ENCODE measurements at places on chromosomes 11 and 22.

GRCh38 chr11:85114786-85115185 is 512.4 kb downstream of the DLG2 start:
- no peak for DNase-seq

DNA sequence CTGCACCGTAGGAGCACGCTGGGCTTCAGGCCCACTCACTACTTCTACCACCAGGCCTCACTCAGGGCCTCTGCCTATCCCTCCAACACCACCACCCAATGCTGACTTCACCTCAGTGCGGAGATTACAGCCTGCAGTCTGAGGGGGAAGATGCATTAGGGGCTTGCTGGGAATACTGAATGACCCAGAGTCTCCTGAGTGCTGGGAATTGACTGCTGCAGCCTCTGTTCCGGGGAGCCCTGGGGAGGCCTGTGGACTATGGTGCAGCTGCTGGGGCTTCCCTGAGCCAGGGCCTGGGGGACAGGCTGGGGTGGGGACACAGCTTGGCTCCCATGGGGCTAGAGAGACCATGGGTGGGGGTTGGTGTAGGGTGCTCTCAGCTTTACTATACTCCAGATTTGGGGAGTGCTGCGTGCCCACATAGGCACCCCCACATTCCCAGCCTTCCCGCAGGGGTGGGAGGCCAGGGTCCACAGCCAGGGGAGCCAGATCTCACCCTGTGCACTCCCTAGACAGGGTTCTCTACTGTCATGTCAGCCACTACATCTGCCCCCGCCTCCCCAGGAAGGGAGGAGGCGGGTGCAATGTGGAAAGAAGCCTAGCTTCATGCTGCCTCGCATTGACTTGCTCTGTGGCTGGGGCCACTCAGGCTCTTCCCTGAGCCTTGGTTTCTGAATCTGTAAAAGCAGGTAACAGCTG is 44.4 kb downstream of the GDPD5 start:
- no peak for DNase-seq

- DNase-seq, result peak; percentile 96
Observed at GRCh38 chr11:87597725-87598124, 560.0 kb downstream of the TMEM135 start.

DNA sequence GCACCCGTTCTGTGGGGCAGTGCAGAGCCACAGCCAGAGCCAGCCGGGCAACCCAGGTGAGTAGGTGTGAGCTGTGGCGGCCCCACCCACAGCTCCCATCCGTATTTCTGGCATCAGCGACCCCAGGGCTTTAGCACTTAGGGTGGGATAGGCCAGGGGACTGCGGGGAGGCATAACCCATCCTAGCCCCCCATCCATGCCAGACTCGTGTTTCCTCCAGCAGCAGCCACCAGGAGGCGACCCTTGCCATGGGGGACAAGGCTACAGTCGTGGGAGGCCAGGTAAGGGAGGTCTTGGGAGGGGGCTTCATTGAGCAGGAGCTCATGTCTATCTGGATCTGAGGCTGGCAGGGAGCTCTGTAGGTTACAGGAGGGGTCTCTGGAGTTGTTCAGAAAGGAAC is 873 bp downstream of the OTOG start:
- DNase-seq, result no peak

DNA sequence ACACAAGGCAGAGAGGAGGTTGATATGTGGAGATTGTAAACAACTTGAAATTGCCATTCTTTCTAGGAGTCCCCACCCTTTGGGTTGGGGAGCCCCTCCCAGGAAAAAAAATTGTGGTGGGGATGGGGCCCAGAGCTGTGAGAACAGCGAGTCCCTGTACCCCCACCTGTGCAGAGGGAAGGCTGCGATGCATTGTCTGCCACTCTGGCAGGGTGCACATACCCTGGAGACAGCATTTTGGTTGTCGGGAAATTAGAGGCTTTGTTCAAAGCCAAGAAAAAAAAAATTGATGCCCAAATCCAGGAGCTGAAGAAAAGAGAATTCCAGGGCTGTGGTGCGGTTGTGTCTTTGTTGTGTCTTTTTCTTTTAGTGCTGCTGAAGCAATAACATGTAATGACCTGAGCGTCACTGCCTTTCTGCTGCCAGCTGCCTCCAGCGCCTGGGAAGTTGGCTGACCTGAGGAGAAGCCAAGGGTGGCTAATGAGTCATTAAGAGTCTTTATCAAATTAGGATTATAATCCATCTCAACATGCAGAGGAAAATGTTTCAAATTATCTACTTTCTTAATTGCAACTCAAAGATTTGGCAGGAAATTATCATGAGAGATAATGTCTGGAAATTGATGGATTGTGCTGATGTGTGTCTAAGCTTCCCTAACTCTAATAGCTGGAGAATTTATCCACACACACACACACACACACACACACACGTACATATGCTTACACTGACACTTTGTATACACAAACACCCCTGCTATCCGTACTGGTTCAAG is 8.0 kb upstream of the PKNOX2 start:
- DNase-seq, result no peak

DNA sequence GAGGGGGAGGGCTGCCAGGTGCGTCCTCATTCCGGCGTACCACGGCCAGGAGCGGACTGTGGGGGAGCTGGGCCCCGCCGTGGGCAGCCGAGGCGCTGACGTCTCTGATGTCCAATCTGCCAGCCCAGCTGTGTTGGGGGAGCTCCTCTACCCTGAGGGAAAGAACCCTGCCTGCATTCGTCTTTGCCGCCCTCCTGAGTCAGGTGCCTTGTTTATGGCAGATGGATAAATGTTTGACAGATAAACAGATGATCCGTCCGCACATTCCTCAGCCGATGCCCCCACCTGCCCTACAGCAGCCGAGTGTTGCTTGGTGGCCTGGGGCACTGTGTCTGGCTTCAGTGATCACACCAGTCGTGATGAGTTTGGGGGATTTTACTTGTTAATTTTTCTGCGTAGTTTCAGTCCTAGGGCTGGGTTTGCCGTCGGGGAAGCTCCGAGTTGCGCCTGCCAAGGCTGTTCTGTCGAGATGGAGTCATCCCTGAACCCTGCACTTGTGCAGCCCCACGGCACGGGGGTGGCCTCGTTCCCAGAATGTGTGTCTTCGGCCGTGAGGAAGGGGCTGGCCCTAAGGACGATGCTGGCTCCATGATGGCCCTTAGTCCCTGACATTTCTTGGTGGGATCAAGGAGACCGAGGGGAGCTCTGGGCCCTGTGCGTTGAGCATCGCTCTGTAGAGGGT is 1083.9 kb downstream of the BRD1 start:
- no peak for DNase-seq

DNA sequence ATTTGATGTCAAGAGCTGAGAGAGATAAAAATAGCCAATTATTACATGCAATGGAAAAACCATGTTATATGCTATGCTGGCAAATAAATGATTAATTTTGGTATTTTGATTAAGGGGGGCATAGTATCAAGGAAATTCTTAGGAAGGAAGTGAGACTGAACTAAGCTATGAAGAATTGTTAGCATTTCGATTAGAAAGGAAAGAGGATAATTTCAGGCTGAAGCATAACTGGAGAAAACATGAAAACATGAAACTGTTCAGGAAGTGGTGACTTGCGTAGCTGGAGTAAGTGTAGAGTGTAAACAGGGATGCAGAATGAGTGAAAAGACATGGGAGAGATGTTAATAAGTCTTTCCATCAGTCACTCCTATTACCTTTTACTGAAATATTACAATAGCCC is 6.4 kb downstream of the ACRV1 start:
- no peak for DNase-seq

- no peak for DNase-seq
Observed at GRCh38 chr11:81725701-81726100, 1008.0 kb downstream of the FAM181B start.

DNA sequence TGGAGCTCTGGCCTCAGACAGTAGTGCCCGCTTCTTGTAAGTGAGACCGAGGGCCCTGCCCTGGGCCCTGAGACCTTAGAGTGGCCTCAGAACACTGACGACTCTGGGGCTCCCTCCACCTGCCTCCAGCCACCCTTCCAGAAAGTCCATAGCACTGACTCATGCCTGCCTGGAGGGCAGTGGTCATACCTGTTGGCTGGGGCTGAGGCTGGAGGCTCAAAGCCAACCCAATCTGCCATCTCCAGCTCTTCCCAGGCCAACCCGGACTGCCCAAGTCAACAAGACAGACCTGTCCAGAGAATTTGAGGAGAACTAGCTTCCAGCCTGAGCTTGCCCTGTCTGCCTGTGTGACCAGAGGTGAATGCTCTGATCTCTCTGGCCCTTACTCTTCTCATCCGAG is 66.9 kb upstream of the TTLL12 start:
- no peak for DNase-seq

- DNase-seq, result no peak
Observed at GRCh38 chr11:73888244-73888643, 11.4 kb downstream of the PAAF1 start.

DNA sequence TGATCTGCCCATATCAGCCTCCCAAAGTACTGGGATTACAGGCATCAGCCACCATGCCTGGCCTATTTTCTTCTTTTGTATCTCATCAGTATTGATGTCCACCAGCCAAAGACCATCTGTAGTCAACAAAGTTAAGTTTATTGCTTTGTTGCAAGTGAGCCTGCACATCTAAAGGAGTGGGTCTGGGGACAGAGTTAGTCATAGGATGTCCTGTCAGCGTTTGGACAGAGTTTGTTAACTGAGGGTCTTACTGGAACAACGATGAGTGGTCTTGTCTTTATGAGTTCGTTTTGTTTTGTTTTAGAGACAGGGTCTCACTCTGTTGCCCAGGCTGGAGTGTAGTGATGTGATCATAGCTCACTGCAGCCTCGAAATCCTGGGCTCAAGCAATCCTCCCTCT is 40.6 kb upstream of the SEPTIN5 start:
- DNase-seq, result no peak

DNA sequence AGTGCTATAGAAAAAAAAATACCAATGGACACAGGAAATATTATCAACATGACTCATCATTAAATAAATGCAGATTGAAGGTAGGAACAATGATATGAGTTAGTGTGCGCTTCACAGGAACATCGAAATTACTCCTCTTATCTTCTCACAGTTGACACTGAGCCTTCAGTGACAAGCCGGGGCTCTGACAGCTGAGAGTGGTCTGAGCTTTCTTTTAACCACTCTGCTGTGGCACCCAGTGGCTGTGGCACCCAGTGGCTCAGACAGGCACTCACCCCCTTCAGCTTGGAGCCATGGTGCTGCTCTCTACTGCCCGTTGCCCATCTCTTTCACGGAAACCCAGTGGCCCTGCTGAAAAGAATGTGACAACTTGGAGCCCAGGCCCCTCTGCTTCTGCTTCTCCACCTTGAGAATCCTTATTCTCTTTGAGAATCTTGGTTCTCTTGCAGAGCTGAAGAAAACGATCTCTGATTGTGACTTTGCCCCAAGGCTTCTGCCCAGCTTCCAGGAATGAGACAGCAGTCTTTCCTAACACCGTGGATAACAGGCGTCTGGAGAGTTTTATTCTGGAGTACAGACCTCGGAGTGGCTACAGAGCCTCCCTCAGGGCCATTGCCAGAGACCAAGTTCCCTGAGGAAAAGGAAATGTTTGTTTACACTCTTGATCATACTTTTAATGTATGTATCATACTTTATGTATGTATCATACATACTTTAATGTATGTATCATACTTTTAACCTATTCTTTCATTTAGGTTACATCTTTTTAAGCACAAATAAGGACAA is 37.1 kb upstream of the OR8B8 start:
- no peak for DNase-seq

- DNase-seq, result no peak
Observed at GRCh38 chr11:76551400-76551799, 106.6 kb downstream of the EMSY start.

- peak; percentile 72 for DNase-seq
Observed at GRCh38 chr11:22192642-22193347, at the start of gene ANO5. ANO5 (plus strand) TSS chr11:22193085; CDS start chr11:22193493, 408 bp downstream.

DNA sequence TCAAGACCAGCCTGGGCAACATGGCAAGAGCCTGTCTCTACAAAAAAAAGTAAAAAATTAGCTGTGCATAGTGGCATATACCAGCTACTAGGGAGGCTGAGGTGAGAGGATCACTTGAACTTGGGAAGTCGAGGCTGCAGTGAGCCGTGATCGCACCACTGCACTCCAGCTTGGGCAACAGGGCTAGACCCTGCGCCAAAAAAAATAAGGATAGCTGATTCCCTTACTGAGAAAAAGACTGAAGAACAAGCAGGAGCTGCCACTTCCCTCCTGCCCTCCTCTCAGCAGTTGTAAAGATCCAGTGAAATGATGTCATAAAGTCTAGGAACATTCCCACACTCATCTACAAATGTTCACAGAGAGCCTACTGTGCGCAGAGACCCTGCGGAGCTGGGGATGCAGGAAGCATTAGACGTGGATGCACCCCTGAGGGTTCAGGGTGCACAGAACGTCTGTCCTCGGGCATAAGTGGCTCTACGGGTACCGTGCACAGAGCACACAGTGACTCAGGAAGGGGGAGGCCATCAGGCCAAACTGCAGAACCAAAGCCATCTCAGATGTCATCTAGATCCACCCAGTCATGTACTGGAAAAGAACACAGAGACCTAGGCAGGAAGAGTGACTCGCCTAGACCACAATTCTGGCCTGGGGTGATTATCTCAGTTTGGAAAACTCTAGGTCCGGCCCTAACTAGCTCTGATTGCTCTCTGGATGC is 11.7 kb downstream of the SEC14L2 start:
- DNase-seq, result no peak

Measured in NCI-H1105 treated with DMSO at 0.1 percent for 48 hours (cell line).